ENCODE measurements at places on chromosomes 3 and 15.

GRCh38 chr15:90686435-90687218, 30.5 kb upstream of the BLM start:
- no peak for DNase-seq

GRCh38 chr15:65917407-65917756, 48.1 kb downstream of the RAB11A start:
- no peak for DNase-seq

- no peak for DNase-seq
These were observed 37.7 kb upstream of the BCHE start for GRCh38 chr3:165874663-165875489.

DNA sequence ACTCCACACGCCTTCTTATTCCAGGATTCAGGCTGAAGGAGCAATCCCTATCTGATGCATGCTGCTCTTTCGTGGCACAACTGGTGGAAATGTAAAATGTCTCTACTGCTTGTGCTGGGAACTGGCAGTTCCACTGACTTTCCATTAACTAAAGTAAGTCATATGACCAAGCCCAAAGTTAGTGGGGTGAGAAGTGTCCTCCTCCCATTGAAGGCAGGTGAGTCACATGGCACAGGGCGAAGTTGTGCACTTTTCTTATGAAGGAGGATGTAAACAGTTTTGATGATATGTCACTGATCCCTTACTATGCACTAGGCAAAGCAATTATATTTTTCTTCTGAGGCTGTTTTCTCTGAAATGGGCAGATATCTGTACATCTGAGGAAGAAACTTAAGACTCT, 51.6 kb downstream of the SLC7A14 start:
- no peak for DNase-seq

GRCh38 chr15:36080759-36081158, 498.7 kb upstream of the CDIN1 start:
- DNase-seq = no peak

DNA sequence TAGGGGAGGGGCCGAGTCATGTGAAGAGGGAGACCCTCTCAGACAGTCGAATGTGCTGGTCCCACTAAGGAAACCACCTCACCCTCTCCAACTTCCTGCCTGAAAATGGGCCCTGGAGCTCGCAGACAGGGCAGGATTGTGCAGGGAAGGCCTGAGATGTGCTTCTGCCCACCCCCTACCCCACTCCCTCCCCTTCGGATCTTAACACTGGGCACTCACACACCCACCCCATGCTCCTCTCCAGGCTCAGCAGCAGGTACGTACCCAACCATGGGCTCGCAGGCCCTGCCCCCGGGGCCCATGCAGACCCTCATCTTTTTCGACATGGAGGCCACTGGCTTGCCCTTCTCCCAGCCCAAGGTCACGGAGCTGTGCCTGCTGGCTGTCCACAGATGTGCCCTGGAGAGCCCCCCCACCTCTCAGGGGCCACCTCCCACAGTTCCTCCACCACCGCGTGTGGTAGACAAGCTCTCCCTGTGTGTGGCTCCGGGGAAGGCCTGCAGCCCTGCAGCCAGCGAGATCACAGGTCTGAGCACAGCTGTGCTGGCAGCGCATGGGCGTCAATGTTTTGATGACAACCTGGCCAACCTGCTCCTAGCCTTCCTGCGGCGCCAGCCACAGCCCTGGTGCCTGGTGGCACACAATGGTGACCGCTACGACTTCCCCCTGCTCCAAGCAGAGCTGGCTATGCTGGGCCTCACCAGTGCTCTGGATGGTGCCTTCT, 20.0 kb downstream of the ATRIP start:
- no peak for DNase-seq

DNA sequence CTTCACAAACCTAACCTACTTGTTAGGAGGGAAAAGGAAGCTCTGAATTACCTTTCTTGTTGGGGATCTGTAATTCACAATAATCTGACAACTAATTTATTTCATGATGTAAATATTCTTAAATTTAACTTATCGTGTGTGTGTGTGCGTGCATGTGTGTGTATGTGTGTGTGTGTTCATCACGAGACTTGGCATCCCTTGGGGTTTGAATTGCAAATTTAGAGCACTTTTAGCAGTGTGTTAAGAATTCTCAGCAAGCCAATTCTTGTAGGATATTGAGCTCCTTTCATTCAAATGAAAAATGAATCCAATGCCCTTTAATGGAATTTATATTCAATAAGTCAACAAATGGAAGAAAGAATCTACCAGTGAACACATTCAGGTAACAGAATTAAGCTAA, 85.9 kb upstream of the C3orf80 start:
- no peak for DNase-seq

DNA sequence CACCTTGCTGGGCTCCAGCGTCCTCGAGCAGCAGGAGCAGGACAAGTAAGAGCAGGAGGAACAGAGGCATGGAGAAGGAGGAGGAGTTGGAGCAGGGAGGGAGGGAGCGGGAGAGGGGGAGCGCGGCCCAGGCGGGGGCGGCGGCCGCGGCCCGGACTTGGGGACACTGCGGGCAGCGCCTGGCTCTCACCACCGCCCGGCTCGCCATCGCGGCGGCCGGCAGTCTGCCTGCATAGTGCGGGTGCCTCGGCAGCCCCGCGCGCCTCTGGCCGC, 440 bp downstream of the DCBLD2 start:
- DNase-seq = peak; percentile 61

DNA sequence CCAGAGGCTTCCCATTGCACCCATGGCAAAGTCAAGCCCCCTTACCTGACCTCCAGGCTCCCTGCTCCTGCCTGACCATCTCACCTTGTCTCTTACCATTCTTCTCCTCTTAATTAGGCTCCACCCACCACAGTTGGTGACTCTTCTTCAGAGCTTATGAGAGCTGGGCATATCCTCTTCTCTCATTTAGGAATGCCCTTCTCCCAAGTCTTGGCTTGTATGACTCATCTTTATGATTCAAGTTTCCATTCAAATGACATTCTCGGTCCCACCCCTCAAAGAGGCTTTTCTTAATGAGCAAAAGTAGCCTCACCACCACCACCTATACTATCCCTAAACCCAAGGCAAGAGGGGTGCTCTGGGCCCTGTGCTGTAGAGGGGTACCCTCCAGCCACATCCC, 55.3 kb upstream of the NUDT16 start:
- no peak for DNase-seq

DNA sequence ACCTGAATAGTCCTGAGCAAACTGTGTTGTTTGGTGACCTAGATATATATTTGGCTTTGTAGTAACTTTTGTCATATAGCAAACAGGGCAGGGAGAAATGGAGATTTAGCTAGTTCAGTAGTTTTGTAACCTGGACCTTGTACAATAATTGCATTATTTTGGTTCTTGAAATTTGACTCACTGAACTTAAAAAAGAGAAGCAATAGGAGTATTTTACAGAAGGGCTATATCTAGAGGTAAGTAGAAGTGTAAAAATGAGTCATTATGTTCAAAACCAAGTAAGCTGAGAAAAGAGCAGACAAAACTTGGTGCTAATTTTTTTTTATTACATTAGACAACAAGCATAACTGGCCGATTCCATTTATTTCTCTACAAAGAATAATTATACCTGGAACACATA, 505.4 kb downstream of the ZIC1 start:
- DNase-seq = no peak

DNA sequence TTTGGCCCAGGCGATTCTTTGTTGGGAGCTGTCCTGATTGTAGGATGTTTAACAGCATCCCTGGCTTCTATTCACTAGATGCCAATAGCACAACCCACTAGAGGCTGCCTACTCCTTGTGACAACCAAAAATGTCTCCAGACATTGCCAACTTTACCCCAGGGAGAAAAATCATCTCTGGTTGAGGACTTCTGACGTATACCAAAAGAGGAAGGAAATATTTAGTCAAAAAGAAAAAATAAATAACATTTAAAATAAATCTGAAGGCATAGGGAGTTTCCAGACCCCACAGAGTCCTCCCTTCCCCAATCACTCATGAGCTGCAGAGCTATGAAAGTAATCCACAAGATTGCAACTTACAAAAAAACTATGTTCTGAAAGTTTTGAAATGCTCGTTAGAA, 61.0 kb downstream of the MECOM start:
- no peak for DNase-seq

- peak; percentile 54 for DNase-seq
These were observed 2.0 kb downstream of the WNT5A start for GRCh38 chr3:55484801-55485791.

DNA sequence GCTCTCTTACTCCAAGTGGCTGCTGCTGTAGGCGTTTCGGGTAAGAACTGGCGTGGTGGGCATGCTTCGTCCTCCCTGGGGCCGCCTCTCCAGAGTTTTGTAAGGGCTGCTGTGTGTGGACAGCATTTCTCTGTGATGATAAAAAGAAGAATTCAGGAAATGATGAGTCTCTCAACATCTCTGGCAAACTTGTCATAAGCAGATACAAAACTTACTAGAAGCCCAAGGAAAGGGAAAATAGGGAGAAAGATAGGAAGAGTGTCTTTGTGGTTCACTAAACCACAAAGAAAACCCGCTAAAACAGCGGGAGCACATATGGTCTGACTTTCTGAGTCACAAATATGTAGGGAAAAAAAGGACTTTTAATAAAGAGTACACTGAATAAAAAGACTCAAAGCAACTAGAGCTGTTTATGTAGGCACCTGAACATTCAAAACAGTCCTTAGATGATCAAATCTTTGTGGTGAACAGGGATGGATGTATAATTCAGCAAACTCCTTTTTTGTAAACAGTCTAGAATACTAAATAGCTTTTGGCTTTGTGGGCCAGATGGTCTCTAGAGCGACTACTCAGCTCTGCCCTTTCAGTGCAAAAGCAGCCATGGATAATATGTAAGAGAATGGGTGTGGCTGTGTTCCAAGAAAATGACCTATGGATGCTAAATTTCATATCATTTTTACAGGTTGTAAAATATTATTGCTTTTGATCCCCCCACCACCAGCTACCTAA, 60.4 kb upstream of the LMOD3 start:
- no peak for DNase-seq

GRCh38 chr3:141308588-141309218, 59.6 kb upstream of the ZBTB38 start:
- peak; percentile 48 for DNase-seq
